ENCODE measurements at places on chromosomes 1 and 21.

DNA sequence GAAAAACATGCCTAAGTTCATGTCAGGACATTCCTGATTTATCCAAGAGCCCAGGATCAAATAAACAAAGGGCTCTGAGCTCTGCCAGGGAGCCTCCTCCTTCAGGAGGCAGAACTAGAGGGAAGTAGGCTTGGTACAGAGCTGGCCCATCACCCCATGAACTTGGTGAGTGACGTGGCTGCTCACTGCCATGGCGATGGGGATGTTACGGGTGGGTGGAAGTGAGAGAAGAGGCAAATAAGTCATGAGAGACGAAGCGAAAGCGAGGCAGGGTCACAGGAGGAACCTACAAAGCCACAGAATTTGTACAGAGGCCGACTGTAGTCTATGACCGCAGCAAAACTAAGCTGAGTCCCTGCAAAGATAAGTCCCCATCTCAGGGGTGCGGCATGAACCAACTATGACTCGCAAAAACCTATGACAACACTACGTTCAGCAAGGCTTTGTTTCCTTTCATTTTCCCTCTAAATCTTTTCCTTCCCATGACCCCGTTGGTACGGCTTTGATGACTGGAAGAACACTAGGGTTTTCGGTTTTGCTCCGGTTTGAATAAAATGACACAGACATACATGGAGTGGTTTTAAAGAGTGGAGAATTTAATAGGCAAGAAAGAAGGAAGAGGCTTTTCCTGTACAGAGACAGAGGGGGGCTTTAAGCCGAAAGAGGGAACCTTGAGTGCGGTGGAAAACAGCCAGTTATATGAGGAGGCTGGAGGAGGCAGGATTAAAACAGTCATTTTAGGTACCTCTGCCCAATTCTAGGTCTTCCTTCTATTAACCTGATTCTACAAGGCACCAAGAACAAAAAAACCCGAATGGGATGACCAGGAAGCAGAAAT is 74.1 kb downstream of the CD46 start:
- peak; percentile 81 for DNase-seq

- no peak for DNase-seq
Measured at GRCh38 chr1:53581476-53581875, 122.3 kb downstream of the DMRTB1 start.

GRCh38 chr1:226438007-226438406 is 30.1 kb upstream of the PARP1 start:
- no peak for DNase-seq

GRCh38 chr1:227729881-227730629 is 5.0 kb downstream of the JMJD4 start:
- no peak for DNase-seq

DNA sequence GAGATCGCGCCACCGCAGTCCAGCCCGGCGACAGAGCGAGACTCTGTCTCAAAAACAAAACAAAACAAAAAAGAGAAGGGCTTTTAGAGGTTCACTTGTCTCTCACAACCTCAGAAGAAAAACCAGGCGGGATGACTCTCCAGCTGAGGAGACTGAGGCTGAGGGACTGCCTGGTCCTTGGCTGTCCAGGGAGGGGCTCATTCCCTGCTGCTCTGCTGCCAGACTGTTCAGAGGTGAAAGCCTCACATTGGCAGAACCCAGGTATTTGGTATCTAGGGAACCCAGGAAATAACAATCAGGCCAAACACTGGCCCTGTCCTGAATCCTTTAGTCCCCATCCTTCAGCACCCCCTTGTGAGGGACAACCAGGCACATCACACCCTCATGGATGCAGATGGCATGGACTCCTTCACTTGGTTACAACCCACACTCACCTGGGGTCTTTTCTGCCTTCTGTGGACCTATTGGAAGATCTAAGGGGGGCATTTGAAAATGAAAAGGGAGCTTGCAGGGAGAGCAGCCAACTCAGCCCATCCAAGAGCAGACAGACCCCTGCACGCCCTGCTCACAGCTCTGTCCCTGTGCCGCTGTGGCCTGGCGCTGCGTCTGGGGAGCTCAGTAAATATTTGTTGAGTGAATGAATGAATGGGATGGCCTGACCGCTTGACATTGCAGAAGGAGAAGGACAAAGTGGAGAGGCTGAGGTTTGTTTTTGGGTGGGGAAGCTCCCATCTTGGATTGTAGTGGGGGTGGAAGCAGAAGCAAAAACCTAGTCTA is 33.4 kb downstream of the CD247 start:
- DNase-seq = no peak

GRCh38 chr1:79899914-79900313 is 893.4 kb upstream of the ADGRL4 start:
- DNase-seq = no peak

- no peak for DNase-seq
Measured at GRCh38 chr1:228096416-228097332, 6.5 kb downstream of the C1orf35 start.

DNA sequence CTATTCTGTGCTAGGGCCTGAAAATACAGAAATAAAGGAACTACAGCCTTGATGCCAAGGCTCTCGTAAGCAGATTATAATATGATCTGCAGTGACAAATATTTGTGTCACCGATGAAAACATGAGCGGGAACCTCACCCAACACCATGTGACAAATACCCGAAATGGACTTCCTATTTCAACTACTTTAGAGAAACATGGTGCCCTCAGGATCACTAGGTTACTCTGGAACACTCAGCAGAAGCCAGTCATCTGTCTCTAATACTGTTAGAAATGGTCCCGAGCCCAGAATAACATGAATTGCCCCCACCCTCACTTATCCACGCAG is 463 bp upstream of the VAMP3 start:
- DNase-seq = no peak

DNA sequence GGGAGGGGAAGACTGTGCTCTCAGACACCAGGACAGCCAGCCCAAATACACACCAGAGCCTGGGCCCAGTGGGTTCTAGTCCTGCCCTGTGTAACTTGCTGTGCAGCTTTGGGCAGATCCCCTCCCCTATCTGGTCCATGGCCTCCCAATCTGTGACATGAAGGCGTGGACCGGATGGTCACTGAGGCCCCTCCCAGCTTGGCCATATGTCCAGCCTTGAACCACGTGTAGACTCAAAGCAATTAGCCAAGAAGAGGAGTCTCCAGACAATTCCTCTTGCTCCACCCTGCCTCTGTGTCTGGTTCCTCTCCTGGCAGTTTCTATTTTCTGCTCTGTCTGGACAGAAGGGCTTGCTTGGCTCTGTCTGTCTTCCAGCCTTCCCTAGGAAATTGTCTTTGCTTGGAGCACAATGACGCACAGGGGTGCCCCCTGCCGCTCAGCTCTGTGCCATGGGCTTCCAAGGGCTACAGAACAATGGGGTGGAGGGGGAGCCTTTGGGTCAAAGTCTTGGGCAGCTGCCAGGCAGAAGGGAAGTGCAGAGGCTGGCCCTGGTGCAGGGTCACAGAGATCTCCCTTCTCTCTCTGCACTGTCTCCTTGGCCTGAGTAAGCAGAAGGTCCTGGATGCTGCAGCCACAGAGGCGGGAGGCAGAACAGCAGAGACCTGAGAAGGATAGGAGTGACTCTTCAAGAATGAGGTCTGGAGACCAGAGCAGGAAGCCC is 66.1 kb downstream of the TENT5C start:
- no peak for DNase-seq

DNA sequence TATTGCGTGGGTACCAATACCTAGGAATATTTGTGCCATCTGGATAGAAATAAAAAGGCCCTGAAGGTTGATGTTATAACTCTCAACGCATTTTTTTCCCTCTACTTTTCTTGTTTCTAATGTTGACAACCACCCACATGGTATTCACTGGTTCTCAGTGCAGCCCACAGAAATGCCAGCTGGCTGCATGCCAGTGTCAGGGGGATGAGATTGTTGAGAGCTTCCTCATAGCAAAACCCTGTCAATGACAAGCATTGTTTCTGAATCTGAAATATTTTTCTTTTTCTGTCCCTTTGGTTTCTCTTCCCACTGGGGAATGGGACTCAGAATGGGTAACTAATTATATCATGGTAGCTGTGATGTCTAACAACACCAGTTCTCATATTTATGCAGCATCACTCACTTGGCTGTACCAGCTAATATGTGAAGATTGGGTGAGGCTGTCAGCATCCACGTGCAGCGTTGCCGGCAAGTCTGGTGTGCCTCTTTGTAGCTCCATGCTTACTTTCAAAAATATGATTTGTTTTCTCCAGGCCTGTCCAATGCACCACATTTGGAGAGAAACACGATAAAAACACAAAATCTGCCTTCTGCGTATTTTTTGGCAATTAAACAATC is 284.6 kb downstream of the PTBP2 start:
- DNase-seq = no peak

GRCh38 chr1:228065543-228066347 is 16.8 kb upstream of the ARF1 start:
- no peak for DNase-seq

DNA sequence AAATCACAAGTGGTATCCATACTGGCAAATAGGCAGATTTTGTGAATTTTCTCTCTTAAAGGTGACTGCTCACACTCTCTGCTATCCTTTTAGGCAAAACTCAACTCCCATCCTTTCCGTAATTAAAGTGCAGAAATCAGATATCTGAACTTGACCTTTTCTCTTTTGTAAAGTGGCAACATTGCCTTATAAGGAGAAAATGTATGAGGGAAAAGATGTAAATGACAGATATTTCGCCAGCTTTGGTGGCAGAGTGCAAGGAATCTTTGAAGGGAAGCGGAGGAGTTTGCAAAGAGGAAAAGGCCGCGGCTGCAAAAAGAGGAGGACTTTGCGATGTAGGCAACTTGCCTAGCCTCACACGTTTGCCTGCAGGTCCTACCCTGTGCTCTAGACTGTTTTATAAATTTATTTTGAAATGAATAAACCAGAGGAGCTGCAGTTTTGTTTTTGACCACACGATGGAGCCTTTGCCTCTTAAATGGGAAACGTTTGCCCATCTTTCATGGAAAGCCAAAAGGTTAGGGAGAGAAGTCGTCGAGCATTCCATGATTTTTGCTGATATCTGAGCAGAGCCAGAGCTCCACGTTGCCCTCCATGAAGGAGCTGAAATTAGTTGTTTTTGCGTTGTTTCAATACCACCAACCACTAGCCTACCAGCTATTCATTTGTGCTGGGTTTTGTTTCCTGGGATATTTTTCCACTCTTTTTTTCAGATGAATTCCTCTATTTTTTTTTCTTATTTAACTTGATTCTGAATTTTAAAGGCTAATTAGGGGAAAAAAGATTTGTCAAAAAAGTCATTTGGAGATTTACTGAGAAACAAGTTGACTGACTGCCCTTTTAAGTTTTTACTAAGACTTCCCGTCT is 242.3 kb downstream of the LMX1A start:
- no peak for DNase-seq

DNA sequence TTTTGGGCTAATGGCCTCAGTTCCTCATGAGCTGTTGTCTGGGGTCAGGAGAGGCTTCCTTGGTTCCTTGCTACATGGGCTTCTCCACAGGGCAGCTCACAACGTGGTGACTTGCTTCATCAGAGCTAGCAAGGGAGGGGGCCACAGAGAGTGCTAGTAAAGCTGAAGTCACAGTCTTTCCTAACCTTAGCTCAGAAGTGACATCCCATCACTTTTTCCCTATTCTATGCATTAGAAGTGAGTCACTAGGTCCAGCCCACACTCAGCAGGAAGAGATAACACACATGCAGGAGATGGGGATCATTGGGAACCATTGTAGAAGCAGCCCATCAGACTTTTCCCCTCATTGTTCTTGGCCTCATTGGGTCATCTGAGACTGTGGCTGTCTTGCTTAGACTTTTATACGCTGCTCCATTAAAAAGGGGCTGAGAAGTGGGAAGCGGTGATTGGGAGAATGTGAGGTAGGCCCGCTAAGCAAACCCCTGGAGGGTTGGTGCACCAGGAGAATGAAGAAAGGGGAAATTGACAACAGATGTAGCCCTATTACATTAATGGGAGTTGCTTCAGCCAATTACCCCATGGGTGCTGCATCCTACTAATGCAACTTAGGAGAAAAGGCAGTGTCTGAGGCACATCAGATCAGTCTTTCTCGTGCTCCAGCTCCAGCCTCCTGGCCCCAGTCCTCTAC is 22.1 kb upstream of the IGSF21 start:
- DNase-seq = no peak

GRCh38 chr1:1779691-1780597 is 1.7 kb upstream of the NADK start:
- DNase-seq = no peak

DNA sequence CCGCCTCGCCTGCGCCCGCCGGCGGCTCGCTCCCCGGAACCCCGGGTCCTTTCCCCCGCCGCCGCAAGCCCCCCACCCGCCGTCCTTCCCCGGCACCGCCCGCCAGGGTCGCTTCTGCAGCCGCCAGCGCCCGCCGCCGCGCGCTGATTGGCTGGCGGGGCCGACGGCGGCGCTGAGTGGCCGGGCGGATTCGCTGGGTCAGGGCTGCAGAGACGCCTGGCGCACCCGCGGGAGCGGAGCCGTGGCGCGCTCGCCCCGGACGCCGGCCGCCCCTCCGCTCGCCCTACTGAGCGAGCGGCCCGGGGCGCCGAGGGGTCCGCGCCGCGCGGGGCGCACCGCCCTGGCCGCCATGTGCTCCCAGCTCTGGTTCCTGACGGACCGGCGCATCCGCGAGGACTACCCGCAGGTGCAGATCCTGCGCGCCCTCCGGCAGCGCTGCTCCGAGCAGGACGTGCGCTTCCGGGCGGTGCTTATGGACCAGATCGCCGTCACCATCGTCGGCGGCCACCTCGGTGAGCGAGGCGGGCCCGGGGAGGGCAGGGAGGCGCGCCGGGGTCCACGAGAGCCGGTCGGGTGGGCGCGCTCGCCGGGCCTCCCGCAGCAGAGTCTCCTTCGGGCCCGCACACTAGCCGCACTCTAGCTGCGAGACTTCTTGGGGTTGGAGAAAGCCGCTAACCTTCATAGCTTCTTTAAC is at the start of gene RIMKLA:
TSS of gene RIMKLA (plus strand) at position 207 of the 694 bp plus-strand sequence. CDS start at position 350, 143 bp downstream.
- no peak for DNase-seq

DNA sequence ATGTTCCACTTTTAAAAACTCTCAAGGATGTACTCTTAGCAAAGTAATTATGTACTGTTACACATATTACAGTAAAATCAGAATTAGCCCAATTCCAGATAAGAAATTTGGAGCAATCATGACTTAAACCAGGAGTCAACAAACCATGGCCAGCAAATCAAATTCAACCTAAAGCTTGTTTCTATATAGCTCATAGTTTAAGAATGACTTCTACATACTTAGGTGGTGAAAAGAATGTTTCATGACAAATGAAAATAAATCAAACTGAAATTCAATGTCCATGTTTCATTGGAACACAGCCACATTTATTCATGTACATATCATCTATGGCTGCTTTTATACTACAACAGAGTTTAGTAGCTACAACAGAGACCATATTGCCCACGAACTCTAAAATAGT is 35.1 kb downstream of the FRRS1 start:
- no peak for DNase-seq

DNA sequence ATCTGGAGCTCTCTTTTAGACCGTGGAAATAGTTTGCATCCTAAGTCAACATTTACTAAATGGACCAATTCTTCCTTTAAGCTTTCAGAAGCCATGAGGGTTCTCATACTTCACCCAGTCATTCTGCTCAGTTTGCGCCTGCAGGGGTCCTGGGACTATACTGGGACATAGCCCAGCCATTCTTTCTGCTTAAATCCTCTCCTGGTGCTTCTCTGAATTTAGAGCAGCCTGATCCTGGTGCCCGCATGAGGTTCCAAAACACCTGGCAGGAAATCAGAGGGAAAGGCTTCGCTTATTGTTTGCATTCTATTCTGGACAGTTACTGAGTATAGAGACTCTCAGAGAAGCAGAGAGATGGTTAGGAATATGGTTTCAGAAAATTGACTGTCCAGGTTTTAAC is 27.0 kb downstream of the TNN start:
- DNase-seq = no peak

All from activated CD8-positive, alpha-beta memory T cell treated with anti-CD3 and anti-CD28 coated beads for 4 hours (primary cell).